ENCODE measurements at places on chromosomes 4 and X.

DNA sequence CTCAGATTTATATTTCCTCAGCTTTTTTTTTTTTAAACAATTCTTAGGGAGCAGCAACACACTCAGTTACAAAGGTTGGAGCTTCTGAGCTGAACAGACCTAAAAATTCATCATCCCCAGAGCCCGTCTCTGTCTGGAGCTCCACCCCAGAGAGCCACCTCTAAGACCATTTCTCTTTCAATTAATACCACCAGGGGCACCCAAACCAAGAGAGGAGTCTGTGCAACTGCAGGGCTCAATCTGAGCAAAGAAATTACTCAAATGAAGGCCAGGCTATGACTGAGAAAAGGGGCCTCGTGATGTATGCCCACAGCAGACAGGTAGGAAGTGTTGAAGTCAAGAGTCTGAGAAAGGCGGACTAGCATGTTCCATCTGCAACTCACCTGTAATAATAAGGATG lies 95.5 kb downstream of the C4orf51 start:
- no peak for DNase-seq

DNA sequence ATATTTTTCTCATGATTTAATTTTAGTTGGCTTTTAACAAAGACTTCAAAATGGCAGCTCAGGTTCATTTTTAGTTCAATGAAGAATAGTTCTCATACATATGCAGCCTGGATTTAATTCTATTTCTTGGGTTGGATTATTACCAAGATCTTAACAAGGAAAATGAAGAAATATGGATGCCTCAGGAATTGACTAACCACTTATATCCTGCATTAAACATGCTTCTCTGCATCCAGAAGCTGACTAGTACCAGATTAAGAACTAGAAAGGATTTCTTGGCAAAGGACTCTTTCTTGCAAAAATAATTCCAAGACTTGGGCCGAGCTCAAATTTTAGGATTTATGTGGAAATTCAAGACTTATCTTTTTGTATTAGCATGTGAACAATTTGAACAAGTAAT lies 5.6 kb upstream of the KLHL2 start:
- no peak for DNase-seq

DNA sequence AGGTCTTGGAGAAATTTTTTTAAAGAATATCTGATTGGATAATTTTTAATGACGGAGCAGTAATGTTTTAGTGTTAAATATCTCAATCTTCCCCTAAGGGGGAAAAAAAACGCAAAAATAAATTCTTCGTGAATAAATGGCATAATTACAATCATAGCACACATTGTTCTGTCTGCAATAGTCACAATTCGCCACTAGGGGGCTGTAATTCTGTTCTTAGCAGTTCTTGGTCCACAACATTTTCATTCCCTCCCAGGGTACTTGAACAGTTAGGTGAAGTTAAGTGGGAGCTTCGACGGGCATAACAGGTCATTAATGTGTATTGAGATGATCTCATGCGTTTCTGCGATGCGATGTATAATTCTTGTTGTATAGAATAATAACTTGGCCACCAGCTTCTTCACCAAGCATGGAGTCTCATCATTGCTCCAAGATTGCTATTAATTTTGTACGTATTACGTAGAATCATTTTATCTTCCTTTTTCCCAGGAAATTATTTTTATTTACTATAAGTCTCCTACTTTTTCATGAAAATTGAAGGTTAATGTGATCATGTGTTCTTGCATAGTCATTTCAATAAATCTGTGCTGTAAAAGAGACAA lies 27.2 kb downstream of the HTR2C start:
- peak; percentile 40 for DNase-seq

DNA sequence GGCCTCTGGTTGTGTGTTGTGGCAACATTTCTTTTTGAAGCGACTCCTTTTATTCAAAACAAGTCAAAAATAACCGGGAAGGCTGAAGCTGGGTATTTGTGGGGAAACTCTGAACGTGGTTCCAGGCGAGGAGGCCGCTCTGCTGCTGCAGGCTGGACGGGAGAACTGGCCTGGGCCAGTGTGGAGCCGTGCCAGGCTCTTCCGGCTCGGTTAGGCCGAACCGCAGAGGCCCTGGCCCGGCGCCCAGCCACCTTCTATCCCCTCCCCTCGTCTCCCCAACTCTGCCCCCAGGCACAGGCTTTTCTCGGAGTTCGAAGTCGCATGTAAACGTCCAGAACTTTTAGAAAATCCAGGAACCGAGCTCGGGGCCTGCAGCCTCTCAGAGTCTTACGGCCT lies 2.4 kb upstream of the BCOR start:
- DNase-seq = no peak

All from NCI-H510A treated with DMSO at 0.1 percent for 48 hours (cell line).